Immature natural killer cell (primary cell): ENCODE measurements at places on chromosomes 5 and 9.

- no peaks in the 10 kb centered on the region for H3K4me1 ChIP-seq
- DNase-seq, result no peak
- no peaks in the 10 kb centered on the region for H3K36me3 ChIP-seq
- no peak overlapping the region for H3K27ac ChIP-seq
- peaks cover 3% of the 10 kb centered on the region for H3K27me3 ChIP-seq
These were observed 390.9 kb downstream of the LRRC70 start for GRCh38 chr5:62969409-62970120.

- H3K27ac ChIP-seq, result no peak overlapping the region
- peaks cover 28% of the 10 kb centered on the region for H3K27me3 ChIP-seq
- DNase-seq, result no peak
- peaks cover 3% of the 10 kb centered on the region for H3K36me3 ChIP-seq
- H3K4me3 ChIP-seq, result peak overlapping the region; percentile 73
- peaks cover 30% of the 10 kb centered on the region for H3K4me1 ChIP-seq
These were observed 9.8 kb upstream of the GPRIN1 start for GRCh38 chr5:176619569-176620332.

- no peaks in the 10 kb centered on the region for H3K27me3 ChIP-seq
- H3K4me1 ChIP-seq, result peaks cover 4% of the 10 kb centered on the region
- no peaks in the 10 kb centered on the region for H3K36me3 ChIP-seq
- H3K27ac ChIP-seq, result no peak overlapping the region
These were observed 10.1 kb downstream of the KCNV2 start for GRCh38 chr9:2727374-2727773.

DNA sequence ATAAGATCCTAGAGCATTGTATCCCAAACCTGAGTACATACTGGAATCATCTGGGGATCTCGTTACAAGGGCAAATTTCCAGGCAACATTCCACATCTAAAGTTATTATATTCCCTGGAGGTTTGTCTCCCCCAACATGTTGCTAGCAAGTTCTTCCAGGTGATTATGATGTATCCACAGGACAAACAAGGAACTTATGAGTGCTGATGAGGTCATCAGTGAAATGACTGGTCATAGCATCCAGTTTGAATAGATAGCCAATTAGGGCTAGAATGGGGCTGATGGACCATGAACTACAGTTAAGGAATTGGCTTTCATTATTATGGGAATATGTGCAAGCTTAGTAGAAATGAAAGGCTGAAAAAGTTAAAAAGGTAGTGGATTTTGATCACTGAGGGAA lies 115.2 kb downstream of the CWC27 start:
- H3K4me1 ChIP-seq, result no peaks in the 10 kb centered on the region
- H3K36me3 ChIP-seq, result no peaks in the 10 kb centered on the region
- no peaks in the 10 kb centered on the region for H3K27me3 ChIP-seq
- DNase-seq, result no peak
- no peak overlapping the region for H3K27ac ChIP-seq
- no peak overlapping the region for H3K4me3 ChIP-seq

- DNase-seq, result no peak
- H3K4me3 ChIP-seq, result no peak overlapping the region
- H3K27ac ChIP-seq, result no peak overlapping the region
- H3K27me3 ChIP-seq, result no peaks in the 10 kb centered on the region
- no peaks in the 10 kb centered on the region for H3K36me3 ChIP-seq
These were observed 457.2 kb downstream of the ARHGEF28 start for GRCh38 chr5:74083096-74083791.

GRCh38 chr5:148374690-148375360 lies 8.9 kb upstream of the FBXO38 start:
- no peak overlapping the region for H3K27ac ChIP-seq
- H3K4me1 ChIP-seq, result no peaks in the 10 kb centered on the region
- no peak overlapping the region for H3K4me3 ChIP-seq
- no peaks in the 10 kb centered on the region for H3K27me3 ChIP-seq
- DNase-seq, result no peak
- H3K36me3 ChIP-seq, result peaks cover 19% of the 10 kb centered on the region

DNA sequence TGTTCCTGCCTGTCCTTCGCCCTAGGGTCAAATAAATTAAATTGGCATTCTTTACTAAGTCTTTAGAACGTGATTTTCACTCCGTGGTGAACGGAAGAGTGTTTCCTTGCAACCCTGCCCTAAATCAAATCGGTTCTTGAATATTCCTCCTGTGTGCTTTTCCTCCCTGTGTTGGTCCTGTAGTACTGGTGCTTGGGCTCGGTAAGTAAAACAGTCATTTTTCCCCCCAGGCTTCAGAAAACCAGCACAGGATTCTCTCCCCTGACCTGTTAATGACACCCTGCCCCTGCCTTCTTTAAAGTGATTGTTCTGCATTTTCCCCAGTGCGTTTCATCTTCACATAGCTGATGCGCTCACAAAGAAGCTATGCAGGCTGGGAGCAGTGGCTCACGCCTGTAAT lies 96.0 kb downstream of the AK8 start:
- H3K36me3 ChIP-seq, result no peaks in the 10 kb centered on the region
- peaks cover 12% of the 10 kb centered on the region for H3K27me3 ChIP-seq
- no peak for DNase-seq
- H3K4me3 ChIP-seq, result no peak overlapping the region
- no peaks in the 10 kb centered on the region for H3K4me1 ChIP-seq
